ENCODE measurements at places on chromosomes 5 and 9.
A peak's percentile ranks its signal among the peaks of the same experiment; 100 is the strongest.

- H3K4me1 ChIP-seq: peaks cover 4% of the 10 kb centered on the region
- H3K27me3 ChIP-seq: no peaks in the 10 kb centered on the region
- DNase-seq: no peak
- H3K27ac ChIP-seq: no peak overlapping the region
Observed at GRCh38 chr9:95363051-95363841, 45.7 kb upstream of the FANCC start.

GRCh38 chr5:133817456-133817855 lies 151.0 kb downstream of the C5orf15 start:
- no peaks in the 10 kb centered on the region for H3K27me3 ChIP-seq
- H3K4me3 ChIP-seq: no peak overlapping the region
- DNase-seq: peak; percentile 49
- no peaks in the 10 kb centered on the region for H3K36me3 ChIP-seq
- peaks cover 2% of the 10 kb centered on the region for H3K4me1 ChIP-seq

GRCh38 chr9:112764837-112765236 lies 14.3 kb downstream of the SNX30 start:
- H3K4me1 ChIP-seq: peaks cover 5% of the 10 kb centered on the region
- H3K27me3 ChIP-seq: no peaks in the 10 kb centered on the region
- H3K4me3 ChIP-seq: no peak overlapping the region

GRCh38 chr9:994005-994404 lies 17.6 kb downstream of the DMRT3 start:
- H3K36me3 ChIP-seq: no peaks in the 10 kb centered on the region
- no peak overlapping the region for H3K4me3 ChIP-seq
- H3K27me3 ChIP-seq: no peaks in the 10 kb centered on the region
- H3K27ac ChIP-seq: no peak overlapping the region
- no peaks in the 10 kb centered on the region for H3K4me1 ChIP-seq

DNA sequence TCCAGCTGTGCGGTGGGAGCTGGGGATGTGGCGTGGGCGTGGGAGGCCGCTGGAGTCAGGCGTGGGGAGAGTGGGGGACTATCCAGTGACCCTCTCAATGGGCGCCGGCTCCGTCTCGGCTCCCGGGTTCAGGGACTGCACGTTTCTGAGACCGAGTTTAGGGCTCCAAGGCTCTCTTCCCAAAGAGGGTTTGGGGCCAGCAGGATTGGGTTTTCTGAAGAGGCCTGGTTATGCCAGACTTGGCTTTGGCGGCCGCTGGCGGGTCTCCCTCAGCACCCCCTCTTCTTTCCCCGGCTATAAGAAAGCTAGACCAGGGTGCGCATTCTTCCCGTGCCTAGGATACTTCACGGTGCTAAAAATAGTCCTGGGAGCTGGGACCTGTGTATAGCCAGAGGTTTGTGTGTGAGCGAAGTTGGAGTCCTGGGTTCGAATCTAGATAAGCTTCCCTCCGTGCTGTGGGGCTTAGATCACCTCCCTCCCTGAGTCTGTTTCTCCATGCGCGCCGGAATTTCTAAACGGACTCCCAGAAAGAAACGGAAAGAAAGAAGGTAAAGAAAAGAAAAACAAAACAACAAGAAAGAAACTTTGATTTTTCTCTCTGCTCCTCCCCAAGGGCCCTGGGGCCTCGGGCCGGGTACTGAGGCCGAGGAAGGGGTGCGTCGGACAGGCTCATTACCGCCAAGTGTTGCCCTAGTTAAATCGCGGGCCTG lies 5.0 kb downstream of the HAND1 start:
- no peak overlapping the region for H3K4me3 ChIP-seq
- no peak overlapping the region for H3K27ac ChIP-seq
- peaks cover 2% of the 10 kb centered on the region for H3K27me3 ChIP-seq
- H3K36me3 ChIP-seq: no peaks in the 10 kb centered on the region

- H3K4me3 ChIP-seq: no peak overlapping the region
- no peaks in the 10 kb centered on the region for H3K36me3 ChIP-seq
- H3K27ac ChIP-seq: no peak overlapping the region
- DNase-seq: no peak
- H3K4me1 ChIP-seq: no peaks in the 10 kb centered on the region
- H3K27me3 ChIP-seq: no peaks in the 10 kb centered on the region
Observed at GRCh38 chr5:2109566-2109965, 226.8 kb upstream of the IRX4 start.

- no peaks in the 10 kb centered on the region for H3K36me3 ChIP-seq
- H3K4me1 ChIP-seq: no peaks in the 10 kb centered on the region
- H3K4me3 ChIP-seq: no peak overlapping the region
- no peak for DNase-seq
Observed at GRCh38 chr9:88799541-88800328, 191.5 kb upstream of the S1PR3 start.

- no peaks in the 10 kb centered on the region for H3K27me3 ChIP-seq
- no peak overlapping the region for H3K27ac ChIP-seq
- DNase-seq: no peak
- H3K4me1 ChIP-seq: no peaks in the 10 kb centered on the region
Observed at GRCh38 chr5:153546566-153546965, 56.1 kb downstream of the GRIA1 start.

DNA sequence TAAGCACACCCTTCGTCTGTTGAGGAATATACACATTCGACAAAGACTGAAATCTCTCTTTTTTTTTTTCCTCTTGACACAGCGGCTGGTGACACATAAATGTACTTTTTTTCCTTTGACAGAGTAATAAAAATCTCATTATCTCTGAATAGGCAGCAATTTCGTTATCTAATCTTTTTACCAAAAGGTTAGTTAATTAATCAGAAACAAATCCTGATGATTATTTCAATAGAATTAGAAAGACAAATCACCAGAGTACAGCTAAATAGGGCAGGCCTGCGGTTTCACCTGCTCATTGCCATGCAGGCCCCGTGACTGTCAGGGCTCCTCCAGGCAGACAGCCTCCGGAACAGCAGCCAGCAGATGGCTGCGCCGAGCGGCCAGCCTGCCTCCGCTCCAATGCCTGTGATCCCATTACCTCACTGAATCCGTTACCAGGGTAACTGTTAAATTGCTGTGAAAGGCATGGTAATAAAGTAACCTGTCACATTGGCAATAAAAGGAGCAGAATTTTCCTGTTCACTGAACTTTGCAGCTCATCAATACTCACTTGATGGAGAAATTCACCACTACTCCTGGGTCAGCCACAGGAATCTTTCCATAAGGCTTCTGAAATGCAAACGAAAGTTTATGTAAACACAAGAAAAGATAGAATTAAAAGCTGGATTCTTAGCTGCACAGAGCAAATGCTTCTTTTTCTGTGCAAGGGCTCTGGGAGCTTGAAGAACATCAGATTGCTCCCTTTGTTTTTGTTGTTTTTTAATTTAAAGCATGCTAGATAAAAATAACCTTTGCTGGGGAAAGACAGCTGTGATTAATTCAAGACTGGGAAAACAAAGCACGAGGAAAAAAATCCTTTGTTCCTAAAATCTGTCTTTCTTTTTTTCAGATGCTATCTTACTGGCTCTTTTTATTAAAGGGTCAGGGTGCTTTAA lies 666.4 kb upstream of the ZNF608 start:
- peaks cover 6% of the 10 kb centered on the region for H3K4me1 ChIP-seq
- no peak overlapping the region for H3K4me3 ChIP-seq
- H3K27me3 ChIP-seq: no peaks in the 10 kb centered on the region
- H3K36me3 ChIP-seq: no peaks in the 10 kb centered on the region

DNA sequence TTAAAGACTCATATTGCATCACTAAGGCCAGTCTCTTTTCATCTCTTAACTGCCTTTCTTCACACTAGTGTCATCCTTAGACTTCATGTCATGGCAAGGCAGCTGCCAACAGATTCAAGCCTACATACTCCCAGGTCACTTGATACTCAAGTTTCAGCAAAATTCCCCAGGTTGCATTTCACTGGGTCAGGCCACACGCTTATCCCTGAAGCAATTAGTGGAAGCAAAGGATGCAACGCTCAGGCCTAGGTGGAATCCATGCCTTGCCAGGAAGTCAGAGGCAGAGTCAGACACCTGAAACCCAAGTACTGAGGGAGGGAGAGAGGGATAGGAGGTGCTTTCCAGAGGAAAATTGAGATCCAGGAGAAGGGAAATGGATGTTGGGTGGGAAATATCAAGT lies 28.9 kb downstream of the YIPF5 start:
- no peaks in the 10 kb centered on the region for H3K36me3 ChIP-seq
- DNase-seq: no peak
- H3K27ac ChIP-seq: no peak overlapping the region
- no peak overlapping the region for H3K4me3 ChIP-seq
- H3K4me1 ChIP-seq: no peaks in the 10 kb centered on the region
- H3K27me3 ChIP-seq: no peaks in the 10 kb centered on the region

DNA sequence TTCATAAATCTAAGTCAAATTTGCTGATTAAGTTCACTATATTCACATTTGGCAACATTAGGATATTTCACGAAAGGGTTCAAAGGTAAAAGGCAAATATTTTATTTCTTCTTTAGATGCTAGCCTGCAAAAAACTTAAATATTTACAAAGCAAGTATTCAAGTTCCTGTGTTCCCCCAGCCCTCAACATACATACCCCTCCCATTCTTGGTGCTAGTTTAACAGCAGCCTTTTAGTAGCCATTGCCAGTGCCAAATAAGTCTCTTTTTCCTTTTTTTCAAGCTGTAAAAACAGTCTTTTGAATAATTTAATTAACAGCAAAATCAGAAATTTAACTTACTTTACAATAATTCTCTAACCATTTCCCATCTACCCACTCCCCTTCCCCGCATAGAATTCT lies 288.5 kb upstream of the TMEM161B start:
- H3K27me3 ChIP-seq: no peaks in the 10 kb centered on the region
- no peak overlapping the region for H3K4me3 ChIP-seq
- H3K27ac ChIP-seq: no peak overlapping the region
- no peak for DNase-seq
- H3K4me1 ChIP-seq: no peaks in the 10 kb centered on the region

- no peaks in the 10 kb centered on the region for H3K36me3 ChIP-seq
- H3K4me1 ChIP-seq: no peaks in the 10 kb centered on the region
- H3K27me3 ChIP-seq: no peaks in the 10 kb centered on the region
- no peak overlapping the region for H3K27ac ChIP-seq
Observed at GRCh38 chr5:78103232-78103918, 191.1 kb downstream of the AP3B1 start.

DNA sequence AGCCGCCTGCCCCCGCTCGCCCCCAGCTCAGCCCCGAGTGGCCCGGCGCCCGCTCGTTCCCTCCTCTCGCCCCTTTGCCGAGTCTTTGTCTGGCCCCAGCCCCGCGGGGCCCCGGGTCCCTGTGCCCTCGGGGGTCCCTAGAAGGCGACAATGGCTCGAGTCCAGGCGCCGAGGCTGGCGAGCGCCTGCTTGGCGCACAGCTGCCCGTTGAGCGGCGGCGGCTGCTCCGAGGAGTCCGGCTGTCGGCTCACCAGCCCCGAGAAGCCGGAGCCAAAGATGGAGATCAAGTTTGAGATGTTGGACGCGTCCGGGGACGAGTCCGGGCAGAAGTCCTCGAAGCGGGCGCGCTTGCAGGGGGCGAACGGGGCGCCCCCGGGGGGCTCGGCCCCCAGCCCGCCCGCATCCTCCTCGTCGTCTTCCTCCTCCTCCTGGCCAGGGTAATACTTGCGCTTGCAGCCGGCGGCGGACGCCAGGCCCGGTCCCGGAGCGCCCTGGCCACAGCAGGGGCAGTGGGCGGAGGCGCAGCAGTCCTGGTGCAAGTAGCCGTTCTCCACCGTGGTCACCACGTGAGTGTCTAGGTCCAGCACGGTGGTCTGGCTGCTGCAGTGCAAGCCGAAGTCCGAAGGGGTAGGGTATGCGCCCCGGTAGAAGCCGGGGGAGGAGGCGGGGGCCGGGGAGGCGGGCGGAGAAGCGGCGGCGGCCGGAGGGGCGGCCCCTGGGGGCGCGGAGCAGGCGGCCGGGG lies 1.2 kb downstream of the IER5L start:
- peak overlapping the region; percentile 52 for H3K4me3 ChIP-seq
- peak overlapping the region; percentile 99 for H3K27ac ChIP-seq
- H3K27me3 ChIP-seq: no peaks in the 10 kb centered on the region
- H3K36me3 ChIP-seq: no peaks in the 10 kb centered on the region
- peak; percentile 55 for DNase-seq

DNA sequence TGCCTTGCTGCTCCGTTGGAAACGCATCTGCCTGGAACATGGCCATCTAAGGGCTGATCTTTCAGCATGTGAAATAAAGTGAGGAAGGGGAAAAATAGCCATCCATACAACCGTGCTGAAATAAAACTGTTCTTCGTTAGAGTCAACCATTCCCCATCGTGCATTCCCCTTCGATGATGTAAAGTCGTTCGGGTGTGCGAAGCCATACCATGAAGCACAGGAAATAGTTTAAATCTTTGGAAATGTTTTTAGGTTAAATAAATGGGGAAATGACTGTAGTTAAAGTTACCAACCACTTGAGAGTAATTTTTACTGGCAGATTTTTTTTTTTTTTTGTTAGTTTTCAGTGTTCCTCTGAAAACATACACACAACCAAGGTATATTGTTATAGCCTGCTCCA lies 302.5 kb downstream of the SH3GL2 start:
- H3K4me1 ChIP-seq: no peaks in the 10 kb centered on the region
- no peaks in the 10 kb centered on the region for H3K27me3 ChIP-seq
- H3K27ac ChIP-seq: no peak overlapping the region
- no peaks in the 10 kb centered on the region for H3K36me3 ChIP-seq
- DNase-seq: no peak
- H3K4me3 ChIP-seq: no peak overlapping the region

- no peaks in the 10 kb centered on the region for H3K36me3 ChIP-seq
- no peak for DNase-seq
- no peaks in the 10 kb centered on the region for H3K4me1 ChIP-seq
- H3K27ac ChIP-seq: no peak overlapping the region
- no peak overlapping the region for H3K4me3 ChIP-seq
Observed at GRCh38 chr5:134079748-134080581, 34.5 kb upstream of the TCF7 start.

DNA sequence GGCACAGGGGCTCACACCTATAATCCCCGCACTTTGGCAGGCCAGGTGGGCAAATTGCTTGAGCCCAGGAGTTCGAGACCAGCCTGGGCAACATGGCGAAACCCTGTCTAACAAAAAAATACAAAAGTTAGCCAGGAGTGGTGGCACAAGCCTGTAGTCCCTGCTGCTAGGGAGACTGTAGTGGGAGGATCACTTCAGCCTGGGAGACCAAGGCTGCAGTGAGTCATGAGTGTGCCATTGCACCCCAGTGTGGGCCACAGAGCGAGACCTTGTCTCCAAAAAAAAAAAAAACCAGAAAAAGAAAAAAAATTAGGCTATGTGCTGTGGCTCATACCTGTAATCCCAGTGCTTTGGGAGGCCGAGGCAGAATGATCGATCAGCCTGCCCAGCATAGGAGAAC lies 58.5 kb upstream of the EIF4EBP3 start:
- no peak overlapping the region for H3K4me3 ChIP-seq
- H3K4me1 ChIP-seq: no peaks in the 10 kb centered on the region
- no peaks in the 10 kb centered on the region for H3K36me3 ChIP-seq
- no peak overlapping the region for H3K27ac ChIP-seq
- H3K27me3 ChIP-seq: no peaks in the 10 kb centered on the region

DNA sequence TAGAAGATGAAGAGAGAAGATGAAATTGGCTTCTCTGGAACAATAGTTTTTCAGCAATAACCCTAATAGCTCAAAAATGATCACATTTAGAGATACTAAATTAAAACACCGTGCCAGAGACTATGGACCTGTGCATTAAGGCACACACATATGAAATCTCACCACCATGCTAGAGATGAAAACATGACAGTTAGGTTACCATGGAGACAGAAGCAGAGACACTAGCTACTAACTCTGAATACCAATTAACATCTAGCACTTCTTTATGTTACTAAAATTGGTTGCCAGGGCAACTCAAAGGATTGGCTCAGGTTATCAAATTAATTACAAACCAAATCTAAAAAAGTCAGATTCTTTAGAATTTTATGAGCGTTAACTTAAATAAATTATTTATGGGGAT lies 337.7 kb downstream of the PLK2 start:
- H3K4me3 ChIP-seq: no peak overlapping the region
- H3K36me3 ChIP-seq: no peaks in the 10 kb centered on the region
- no peak for DNase-seq
- H3K27ac ChIP-seq: no peak overlapping the region
- no peaks in the 10 kb centered on the region for H3K27me3 ChIP-seq

Measured in ovary (tissue), 10 donors.